Hindlimb muscle (tissue), 1 donor: ENCODE measurements at places on chromosomes 16 and 17. TPM values are rescaled to one million over a fixed set of nuclear protein-coding genes. Genes with fewer than 3 reads are reported as not detected.

DNA sequence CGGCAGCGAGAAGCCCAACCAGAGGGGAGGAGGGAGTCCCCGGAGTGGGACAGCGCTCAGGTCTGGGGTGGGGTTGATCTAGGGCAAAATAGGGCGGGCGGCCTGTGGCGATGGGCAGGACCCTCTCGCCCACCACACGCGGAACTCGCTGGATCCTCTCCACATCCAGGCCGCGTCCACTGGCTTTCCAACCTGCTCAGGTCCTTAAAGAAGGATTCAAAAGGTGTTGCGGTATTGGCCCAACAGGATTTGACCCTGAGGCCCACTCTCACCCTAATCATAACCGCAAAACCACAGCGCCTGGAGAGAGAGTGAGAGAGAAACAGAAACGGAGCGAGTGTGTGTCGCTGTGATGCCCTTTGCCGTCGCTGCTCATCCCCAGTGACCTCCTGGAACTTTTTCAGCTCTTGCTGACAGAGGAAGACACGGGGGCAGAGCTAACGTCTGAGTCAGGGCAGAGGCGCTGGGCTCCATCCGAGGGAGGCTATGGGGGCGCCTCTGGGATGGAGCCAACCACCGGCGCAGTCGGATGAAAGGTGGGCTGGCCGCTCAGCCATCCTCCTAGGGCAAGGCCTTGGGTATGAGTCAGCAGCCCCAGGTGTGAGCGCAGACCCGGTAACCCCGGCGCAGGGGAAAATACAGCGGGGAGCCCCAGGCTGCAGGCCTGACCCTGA lies 16.7 kb upstream of the OR1F1 start:
- no peak for DNase-seq

DNA sequence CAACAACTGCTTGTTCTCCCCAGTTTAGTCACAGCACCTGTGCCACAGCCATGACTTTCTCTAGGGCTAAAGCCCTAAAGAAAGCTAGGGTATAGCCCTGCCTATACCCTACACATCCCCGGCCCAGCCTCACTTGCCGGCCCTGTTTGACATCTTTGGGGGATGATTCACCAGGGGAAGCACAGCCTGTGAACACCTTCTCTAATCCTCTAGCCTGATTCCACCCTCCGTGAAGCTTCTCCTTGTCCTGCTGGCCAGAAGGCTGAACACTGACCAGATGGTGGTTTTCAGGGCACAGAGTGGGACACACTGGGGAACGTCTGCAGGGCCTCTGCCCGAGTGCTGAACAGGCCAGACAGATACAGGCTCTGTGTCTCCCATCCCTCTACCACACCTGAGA lies 6.0 kb downstream of the CLEC16A start:
- no peak for DNase-seq

DNA sequence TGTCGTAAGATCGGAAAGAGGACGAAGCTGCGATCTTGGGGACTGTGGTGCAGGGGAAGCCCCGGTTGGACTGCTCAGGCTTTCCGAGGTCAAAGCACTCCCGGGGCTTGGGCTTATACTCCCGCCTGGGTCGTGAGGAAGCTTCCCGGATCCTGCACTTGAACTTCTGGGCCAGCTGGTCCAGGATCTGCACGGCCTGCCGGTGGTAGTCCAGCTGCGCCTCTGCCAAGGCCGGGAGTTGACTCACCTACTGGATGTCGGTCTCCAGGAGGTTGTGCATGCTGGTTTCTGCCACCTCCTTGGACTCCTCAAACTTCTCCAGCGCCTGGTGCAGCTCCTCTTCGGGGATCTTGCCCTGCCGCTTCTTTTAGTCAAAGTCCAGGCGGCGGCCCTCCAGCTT lies 99.2 kb downstream of the KPNA2 start:
- DNase-seq: no peak

CMC2 gene
- polyA plus RNA-seq: 26.0 TPM

MFAP4 gene
- polyA plus RNA-seq: 233 TPM

DNA sequence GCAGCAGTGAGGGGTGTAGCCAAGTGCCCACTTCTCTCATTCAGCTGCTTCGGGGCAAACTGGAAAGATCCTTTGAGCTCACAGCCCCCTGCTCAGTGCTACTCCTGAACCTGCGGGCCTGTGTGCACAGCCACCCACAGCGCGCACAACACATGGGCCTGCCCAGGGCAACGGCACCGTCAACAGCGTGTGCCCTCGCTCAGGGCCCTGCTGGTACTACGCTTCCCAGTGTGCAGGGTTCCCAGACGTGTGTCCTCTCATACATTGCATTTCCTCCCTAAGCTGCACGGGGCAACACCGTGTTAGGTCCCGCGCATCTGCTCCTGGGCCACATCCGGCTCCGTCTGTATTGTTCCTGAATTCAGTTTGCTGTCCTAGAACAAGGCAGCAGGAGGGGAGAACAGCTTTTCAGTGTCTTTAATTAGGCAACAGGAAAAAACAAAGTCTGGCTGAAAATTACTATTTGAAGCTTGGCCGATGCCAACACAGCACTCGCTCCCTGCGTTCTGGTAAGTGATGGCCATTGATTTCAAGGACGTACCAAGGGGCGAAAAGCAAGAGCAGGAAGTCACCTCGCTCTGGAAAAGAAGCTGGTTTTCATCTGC lies 15.2 kb downstream of the MRM3 start:
- DNase-seq: no peak

GRCh38 chr17:13597723-13598347 lies 3.9 kb downstream of the HS3ST3A1 start:
- DNase-seq: peak; percentile 36

GRCh38 chr16:69890114-69890891 lies 60.8 kb upstream of the CLEC18A start:
- DNase-seq: peak; percentile 82

- no peak for DNase-seq
These were observed 12.4 kb upstream of the TEX19 start for GRCh38 chr17:82346342-82347300.

- no peak for DNase-seq
These were observed 80.7 kb downstream of the HELZ start for GRCh38 chr17:67164302-67164701.

FGF11 gene
- 2.6 TPM for polyA plus RNA-seq

SEC14L5 gene
- polyA plus RNA-seq: 0.46 TPM

- DNase-seq: no peak
These were observed 8.2 kb downstream of the SLC6A2 start for GRCh38 chr16:55663765-55664677.

GRCh38 chr16:59597269-59597668 lies 863.2 kb upstream of the GOT2 start:
- DNase-seq: no peak

GRCh38 chr17:19338031-19338990 lies 24.2 kb downstream of the B9D1 start:
- DNase-seq: no peak

ESRP2 gene
- 0.88 TPM for polyA plus RNA-seq

PABPN1L gene
- not detected for polyA plus RNA-seq

GRCh38 chr17:49016775-49017463 lies 19.7 kb downstream of the IGF2BP1 start:
- no peak for DNase-seq

DNA sequence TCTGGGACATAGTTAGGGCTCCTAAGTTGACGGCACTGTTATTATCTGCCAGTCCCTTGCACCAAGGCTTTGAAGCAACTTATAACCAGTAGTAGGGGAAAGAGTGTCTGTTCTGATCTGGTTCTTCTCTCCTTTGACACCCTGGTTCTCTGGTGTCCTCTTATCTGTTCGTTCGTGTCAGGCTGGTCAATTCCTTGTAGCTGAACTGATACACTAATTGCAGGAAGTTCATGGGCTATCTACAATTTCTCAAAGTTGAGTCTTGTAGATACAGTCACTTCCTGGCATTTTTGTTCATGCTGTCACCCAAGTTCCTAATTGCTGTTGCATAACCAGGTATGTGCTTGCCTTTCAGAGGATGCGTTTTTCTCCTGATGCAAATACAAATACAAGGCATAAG lies 17.3 kb upstream of the MYO1D start:
- no peak for DNase-seq
